Stimulated activated naive CD8-positive, alpha-beta T cell treated with anti-CD3 and anti-CD28 coated beads, Interleukin-15, amount 100 ng/mL, for 72 hours (primary cell): ENCODE measurements at places on chromosomes 3 and 15.

DNA sequence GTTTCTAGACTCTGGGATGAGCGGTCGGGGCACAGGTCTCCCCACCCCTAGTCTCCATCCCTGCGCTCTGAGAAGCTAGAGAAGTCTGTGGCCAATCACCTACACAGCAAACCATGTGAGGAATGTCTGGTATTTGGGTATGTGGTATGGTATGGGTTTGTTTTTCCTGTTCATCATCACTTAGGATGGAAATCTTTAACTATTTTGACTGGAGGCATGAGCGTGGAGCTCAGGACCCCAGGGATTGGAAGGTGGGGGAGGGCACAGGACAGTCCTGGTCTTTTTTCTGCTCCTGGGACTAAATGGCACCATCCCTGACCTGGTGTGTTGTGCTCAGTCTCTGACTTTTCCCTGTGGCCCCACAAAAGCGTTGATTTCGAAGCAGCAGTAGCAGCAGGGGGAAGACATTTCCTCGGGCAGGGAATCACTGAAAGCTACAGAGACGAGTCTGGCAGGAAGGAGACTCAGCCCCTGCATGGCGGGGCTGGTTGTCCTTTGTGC lies 191.7 kb upstream of the TPM1 start:
- DNase-seq: no peak

- no peak for DNase-seq
These were observed 63.8 kb upstream of the CGNL1 start for GRCh38 chr15:57312318-57313133.

DNA sequence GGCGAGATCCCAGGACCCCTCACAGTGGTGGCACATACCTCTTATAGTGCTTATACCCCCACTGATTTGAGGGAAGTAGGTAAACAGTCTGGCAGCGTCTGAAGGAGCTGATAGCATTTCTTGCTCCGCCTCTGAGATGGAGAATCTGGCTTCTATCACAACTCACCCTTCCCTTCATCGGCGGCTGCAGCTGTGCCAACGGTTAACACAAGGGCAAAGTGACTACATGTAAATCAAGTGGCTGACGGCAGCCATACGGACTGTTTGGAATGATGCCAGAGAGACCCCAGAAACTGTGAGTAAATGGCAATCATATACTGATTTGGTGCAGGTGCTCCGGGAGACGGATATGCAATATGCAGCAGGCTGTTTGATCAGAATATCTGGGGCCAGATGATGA lies 66.8 kb upstream of the UNC13C start:
- DNase-seq: no peak

DNA sequence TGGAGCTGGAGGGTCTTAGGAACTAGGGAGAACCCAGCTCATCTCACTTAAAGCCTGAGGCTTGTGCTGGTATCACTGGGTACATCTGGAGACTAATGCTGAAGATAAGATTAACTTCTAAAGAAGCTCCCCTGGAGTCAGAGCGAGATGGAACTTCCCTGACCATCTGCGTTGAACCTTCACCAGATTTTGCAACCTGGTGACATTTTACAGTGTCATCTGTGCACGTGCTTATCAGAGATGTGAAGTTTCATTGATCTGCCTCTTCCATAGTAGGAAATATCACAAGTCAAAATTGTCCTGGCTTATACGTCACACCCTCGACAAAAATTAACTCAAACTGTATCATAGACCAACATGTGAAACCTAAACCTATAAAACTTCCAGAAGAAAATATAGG lies 395.5 kb downstream of the SHQ1 start:
- DNase-seq: no peak

DNA sequence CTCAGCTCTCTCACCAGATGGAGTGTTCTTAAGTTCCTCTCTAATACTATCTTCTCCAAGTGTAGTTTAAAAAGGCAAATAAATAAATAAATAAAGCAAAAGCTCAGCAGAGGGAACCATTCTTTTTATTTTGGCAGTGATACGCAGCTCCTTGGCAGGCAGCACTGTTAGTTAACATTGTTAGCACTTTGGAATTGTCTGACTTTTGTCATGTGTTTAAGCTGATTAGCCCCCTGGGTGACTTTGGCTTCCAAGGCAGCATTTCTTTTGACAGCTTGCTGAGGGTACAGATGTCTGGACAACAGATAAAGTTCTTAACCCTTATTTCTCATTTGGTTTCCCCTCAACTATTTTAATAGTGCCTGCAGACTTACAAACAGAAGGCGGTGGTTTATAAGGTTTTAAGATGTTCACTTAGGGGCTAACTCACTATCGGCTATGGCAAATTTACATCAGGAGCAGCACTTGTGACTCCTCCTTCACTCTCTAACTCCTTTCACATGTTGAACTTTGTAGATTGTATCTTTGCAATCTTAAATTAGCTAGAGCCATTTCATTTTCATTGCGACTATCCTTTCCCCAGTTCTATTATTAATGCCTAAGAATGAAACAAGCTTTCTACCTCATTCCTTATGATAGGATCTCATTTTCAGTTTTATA lies 213.4 kb downstream of the ZBBX start:
- DNase-seq: no peak
